WTC11 (cell line): ENCODE measurements at places on chromosomes 7 and 10. TPM values are rescaled to one million over a fixed set of nuclear protein-coding genes. Genes with fewer than 3 reads are reported as not detected.

GRCh38 chr10:269440-270074 is 134.3 kb downstream of the ZMYND11 start:
- no peaks in the 10 kb centered on the region for H3K27me3 ChIP-seq
- peaks cover 22% of the 10 kb centered on the region for H3K4me1 ChIP-seq
- H3K27ac ChIP-seq = no peak overlapping the region
- DNase-seq = no peak

DNA sequence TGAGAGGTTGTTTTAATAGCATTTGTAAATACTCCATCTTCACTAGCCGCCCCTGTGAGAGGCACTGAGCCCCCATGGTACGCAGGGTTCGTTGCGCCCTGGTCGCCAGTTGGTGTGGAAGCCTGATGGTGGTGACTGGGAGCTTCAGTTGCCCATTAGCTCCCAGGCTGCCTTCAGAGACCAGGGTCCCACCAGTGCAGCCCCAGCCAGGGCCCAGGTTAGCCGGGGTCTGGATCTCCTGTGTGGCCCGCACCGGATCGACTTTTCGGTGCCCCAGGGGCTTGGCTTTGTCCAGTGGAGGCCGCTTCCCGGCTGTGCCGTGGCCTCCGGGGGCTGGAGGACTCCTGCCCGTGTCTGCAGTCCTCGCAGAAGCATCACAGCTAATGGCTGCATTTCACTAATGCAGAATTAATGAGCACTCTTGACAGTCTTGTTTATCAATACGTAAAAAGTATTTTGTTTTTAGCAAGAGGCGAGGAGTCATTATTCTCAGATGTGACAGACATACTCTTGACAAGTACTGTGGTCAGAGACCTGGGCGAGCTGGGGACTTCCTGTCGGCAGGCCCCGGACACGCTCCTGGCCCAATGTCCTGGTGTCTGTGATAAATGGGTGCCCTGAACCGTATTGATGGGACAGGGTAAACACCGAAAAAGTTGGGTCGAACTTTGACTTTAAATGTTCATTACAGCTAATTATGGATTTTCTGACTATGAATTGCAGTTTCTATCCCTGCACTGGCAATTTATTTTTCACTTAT is 99.8 kb downstream of the NKX6-2 start:
- peaks cover 8% of the 10 kb centered on the region; the same call in 1 of the 2 replicates for H3K36me3 ChIP-seq
- H3K4me1 ChIP-seq = no peaks in the 10 kb centered on the region
- DNase-seq = peak; percentile 3
- no peak overlapping the region for H3K4me3 ChIP-seq

GRCh38 chr7:131087756-131088658 is 239.7 kb upstream of the MKLN1 start:
- H3K27me3 ChIP-seq = no peaks in the 10 kb centered on the region
- peaks cover 43% of the 10 kb centered on the region for H3K4me1 ChIP-seq
- H3K4me3 ChIP-seq = no peak overlapping the region
- peak overlapping the region; percentile 30 for H3K27ac ChIP-seq

DNA sequence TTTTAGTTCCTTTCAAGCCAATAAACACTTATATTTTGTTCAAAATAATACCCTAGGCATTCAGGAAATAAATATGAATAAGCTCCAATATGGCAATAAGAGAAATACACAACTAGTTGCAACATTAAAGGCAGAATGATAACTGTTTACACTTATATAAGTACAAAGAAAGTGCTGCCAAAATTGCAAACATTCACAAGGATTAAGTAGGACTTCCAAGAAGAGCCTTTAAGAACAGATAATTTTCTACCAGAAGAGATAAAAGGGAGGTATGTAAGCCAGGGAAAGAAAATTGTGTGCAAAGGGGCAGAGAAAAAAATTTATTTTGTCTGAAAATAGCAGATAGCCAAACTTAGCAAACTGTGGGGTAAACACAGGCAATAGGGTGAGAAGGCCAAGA is 83.8 kb downstream of the CTNNA3 start:
- H3K36me3 ChIP-seq = no peaks in the 10 kb centered on the region
- H3K4me3 ChIP-seq = no peak overlapping the region
- DNase-seq = no peak
- H3K4me1 ChIP-seq = peaks cover 18% of the 10 kb centered on the region
- H3K27me3 ChIP-seq = no peaks in the 10 kb centered on the region

GRCh38 chr7:101553018-101553770 is 75.9 kb downstream of the MYL10 start:
- H3K36me3 ChIP-seq = peaks cover 6% of the 10 kb centered on the region; the same call in 1 of the 2 replicates
- H3K27ac ChIP-seq = peak overlapping the region; percentile 57; the same call in 1 of the 2 replicates
- H3K4me1 ChIP-seq = no peaks in the 10 kb centered on the region

The NKX2-3 gene
- not detected in 3 replicates for total RNA-seq

GRCh38 chr10:102642736-102643335 is 1.4 kb upstream of the TRIM8 start:
- H3K27me3 ChIP-seq = peaks cover 4% of the 10 kb centered on the region; the same call in 1 of the 2 replicates
- H3K27ac ChIP-seq = peak overlapping the region; percentile 94
- H3K4me1 ChIP-seq = peaks cover 27% of the 10 kb centered on the region
- H3K4me3 ChIP-seq = peak overlapping the region; percentile 87

- H3K27me3 ChIP-seq = no peaks in the 10 kb centered on the region; the same call in 1 of the 2 replicates
- no peak overlapping the region for H3K27ac ChIP-seq
- no peaks in the 10 kb centered on the region for H3K36me3 ChIP-seq
- peaks cover 23% of the 10 kb centered on the region for H3K4me1 ChIP-seq
- no peak for DNase-seq
These were observed 59.1 kb upstream of the SMNDC1 start for GRCh38 chr10:110363572-110364411.

The WDR91 gene
- 8.8 to 12.0 TPM (median 10.2 TPM) in 3 replicates for total RNA-seq

The PLA2G12B gene
- total RNA-seq = not detected in 3 replicates

DNA sequence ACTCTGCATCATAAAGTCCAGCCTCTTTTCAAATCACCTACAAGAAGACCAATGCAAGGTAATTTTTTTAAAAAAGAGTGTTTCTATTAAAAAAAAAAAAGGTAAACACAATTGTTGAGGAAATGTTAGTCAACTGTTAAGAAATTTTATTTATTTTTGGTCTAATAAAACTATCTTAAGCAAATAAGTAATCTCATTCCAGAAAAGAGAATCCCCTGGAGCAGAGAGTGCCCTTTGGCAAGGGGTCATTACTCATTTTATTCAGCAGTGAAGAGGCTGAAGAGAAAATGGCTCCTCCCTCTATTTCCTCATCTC is 63.4 kb upstream of the GSDME start:
- no peaks in the 10 kb centered on the region for H3K27me3 ChIP-seq
- DNase-seq = no peak
- peaks cover 9% of the 10 kb centered on the region for H3K4me1 ChIP-seq

GRCh38 chr7:84783141-84783778 is 403.6 kb downstream of the SEMA3D start:
- no peak overlapping the region for H3K4me3 ChIP-seq
- DNase-seq = no peak
- H3K4me1 ChIP-seq = peaks cover 8% of the 10 kb centered on the region
- no peaks in the 10 kb centered on the region for H3K27me3 ChIP-seq
- H3K27ac ChIP-seq = no peak overlapping the region

- H3K27ac ChIP-seq = no peak overlapping the region
- H3K27me3 ChIP-seq = no peaks in the 10 kb centered on the region
- no peak overlapping the region for H3K4me3 ChIP-seq
- DNase-seq = no peak
These were observed 335.8 kb upstream of the MBL2 start for GRCh38 chr10:53108317-53108934.

GRCh38 chr7:80187279-80187678 is 52.6 kb downstream of the GNAI1 start:
- no peaks in the 10 kb centered on the region for H3K36me3 ChIP-seq
- H3K27me3 ChIP-seq = no peaks in the 10 kb centered on the region
- no peak overlapping the region for H3K4me3 ChIP-seq
- peak overlapping the region; percentile 56; the same call in 1 of the 2 replicates for H3K27ac ChIP-seq

GRCh38 chr7:45922810-45923209 is 1.7 kb upstream of the IGFBP3 start:
- no peaks in the 10 kb centered on the region for H3K36me3 ChIP-seq
- no peak overlapping the region for H3K27ac ChIP-seq

GRCh38 chr7:26329520-26330255 is 38.0 kb downstream of the SNX10 start:
- H3K27ac ChIP-seq = no peak overlapping the region
- no peaks in the 10 kb centered on the region; the same call in 1 of the 2 replicates for H3K27me3 ChIP-seq
- no peak overlapping the region for H3K4me3 ChIP-seq
- peaks cover 8% of the 10 kb centered on the region for H3K4me1 ChIP-seq
- peaks cover 6% of the 10 kb centered on the region; the same call in 1 of the 2 replicates for H3K36me3 ChIP-seq

DNA sequence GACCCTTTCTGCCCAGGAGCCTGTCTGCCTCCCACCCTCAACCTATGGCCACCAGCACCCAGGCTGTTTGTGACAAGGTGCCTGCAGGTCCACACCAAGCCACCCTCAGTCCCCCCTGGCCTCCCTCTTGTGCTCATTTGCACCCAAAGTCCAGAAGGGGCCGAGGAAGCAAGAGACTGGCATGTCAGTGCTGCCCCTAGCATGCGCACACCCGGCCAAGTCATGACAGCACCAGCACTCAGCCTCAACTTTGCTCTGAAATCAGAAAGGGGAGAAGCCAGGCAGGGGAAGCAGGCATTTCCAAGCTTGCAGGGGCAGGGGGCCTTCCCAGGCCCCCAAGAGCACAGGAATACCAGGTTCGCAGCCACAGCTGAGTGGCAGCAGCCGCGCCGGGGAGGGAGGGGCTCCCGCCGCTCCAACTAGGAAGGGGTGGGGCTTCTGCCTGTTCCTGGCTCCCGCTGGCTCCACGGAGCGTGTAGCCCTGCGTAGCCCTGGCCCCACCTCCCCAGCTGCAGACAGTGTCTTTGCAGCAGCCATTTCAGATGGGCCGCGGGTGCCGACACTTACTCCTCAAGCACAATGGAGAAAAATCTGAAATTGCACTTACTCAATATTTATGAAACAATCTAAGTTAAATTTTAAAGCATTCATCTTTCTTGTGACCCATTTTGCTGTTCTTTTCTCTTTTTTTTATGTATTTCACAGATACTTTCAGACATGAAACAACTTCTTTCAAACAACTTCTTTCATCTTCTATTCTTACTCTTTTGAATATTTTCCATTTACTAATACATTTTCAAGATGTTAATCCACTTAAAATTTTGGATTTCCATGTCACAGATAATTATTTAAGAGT is 54.9 kb upstream of the ABCB5 start:
- no peaks in the 10 kb centered on the region; the same call in 1 of the 2 replicates for H3K27me3 ChIP-seq
- peaks cover 14% of the 10 kb centered on the region for H3K4me1 ChIP-seq
- DNase-seq = peak; percentile 67
- no peak overlapping the region for H3K4me3 ChIP-seq

GRCh38 chr10:55203319-55203718 is 402.3 kb upstream of the PCDH15 start:
- DNase-seq = no peak
- H3K4me1 ChIP-seq = no peaks in the 10 kb centered on the region
- no peaks in the 10 kb centered on the region for H3K27me3 ChIP-seq
- peaks cover 2% of the 10 kb centered on the region for H3K36me3 ChIP-seq
- H3K4me3 ChIP-seq = no peak overlapping the region
- H3K27ac ChIP-seq = no peak overlapping the region

The ADAM12 gene
- total RNA-seq = 0.22 to 0.46 TPM (median 0.34 TPM) in 3 replicates

The CARD11 gene
- total RNA-seq = 34.6 to 40.8 TPM (median 35.5 TPM) in 3 replicates

The CAMK1D gene
- 7.9 to 10.2 TPM (median 8.0 TPM) in 3 replicates for total RNA-seq

DNA sequence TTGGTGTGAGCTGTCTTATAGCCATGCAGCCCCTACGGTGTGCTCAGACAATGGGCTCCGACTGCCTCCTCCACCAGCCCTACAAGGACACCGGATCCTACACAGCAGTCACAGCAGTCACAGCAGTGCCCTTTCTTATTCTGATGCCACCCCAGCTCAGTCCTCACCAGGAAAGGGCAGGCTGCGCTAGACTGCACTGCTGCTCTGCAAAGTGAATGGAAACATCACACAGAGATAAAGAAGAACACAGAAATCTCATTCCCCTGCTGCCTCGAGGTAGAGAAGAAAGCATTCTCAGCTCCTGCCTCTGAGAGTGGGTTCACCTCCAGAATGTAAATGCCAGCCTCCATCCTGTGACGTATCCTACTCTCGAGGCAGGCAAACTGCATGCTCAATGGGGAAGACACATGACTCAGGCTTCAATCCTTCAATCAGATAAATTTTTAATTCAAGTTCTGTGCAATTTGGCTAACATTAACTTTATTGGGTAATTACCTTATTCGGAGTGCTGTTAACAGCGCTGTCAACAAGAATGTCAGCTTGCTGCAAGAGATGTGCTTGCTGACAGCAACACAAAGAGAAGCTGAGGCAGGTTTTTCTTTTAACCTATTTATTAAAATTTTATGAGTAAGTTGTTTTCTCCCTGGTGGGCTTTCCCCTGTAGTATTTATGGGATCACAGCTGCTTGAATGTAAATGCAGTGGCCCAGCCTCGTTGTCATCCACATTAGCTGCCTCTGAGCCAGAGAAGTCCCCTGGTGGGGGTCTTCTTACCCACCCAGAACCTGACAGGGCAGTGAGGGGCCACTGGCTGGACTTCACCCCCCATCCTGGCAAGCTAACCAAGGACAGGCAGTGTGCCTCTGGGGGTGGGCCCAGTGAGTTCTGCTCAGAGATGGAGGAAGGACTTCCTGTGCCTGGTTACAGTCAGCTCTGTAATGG is 241.3 kb upstream of the KMT2E start:
- no peaks in the 10 kb centered on the region for H3K36me3 ChIP-seq
- no peaks in the 10 kb centered on the region for H3K27me3 ChIP-seq
- peak overlapping the region; percentile 76 for H3K27ac ChIP-seq
- peak; percentile 59 for DNase-seq
- H3K4me1 ChIP-seq = peaks cover 31% of the 10 kb centered on the region
- 0 out of 2 replicates have a peak overlapping the region, but pooled peaks have one; percentile 17 for H3K4me3 ChIP-seq
